ENCODE measurements at places on chromosomes 3 and 15. TPM values are rescaled to one million over a fixed set of nuclear protein-coding genes. Genes with fewer than 3 reads are reported as not detected.

The SLC28A1 gene
- not detected for total RNA-seq

The KBTBD8 gene
- total RNA-seq: 3.7 TPM

The ERICH6 gene
- total RNA-seq: not detected

The CLDN1 gene
- 0.25 TPM for total RNA-seq

The PARP15 gene
- total RNA-seq: 0.28 TPM

The RMDN3 gene
- total RNA-seq: 19.6 TPM

- peak; percentile 13 for DNase-seq
Measured at GRCh38 chr15:62637574-62637897, 405.0 kb upstream of the TPM1 start.

DNA sequence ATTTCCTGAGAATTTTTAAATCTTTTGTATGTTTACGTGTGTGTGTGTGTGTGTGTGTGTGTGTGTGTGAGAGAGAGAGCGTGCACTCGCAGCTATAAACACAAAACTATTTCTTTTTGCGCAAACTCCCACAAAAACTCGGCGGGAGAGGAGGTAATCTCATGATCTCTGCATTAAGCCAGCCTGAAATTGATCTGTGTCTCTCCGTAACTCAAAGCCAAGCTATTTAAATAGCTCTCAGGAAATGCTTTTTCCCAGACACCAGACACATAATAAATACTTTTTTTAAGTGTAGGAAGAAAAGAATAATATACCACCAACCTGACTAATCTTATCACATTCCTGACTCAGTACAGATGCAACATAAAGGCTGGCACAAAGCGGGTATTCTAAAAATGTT is 226.8 kb downstream of the MAGI1 start:
- DNase-seq: peak; percentile 11

- DNase-seq: no peak
Measured at GRCh38 chr3:140086642-140087041, 151.7 kb downstream of the CLSTN2 start.

GRCh38 chr3:86989006-86989405 is 1.9 kb downstream of the VGLL3 start:
- DNase-seq: no peak

DNA sequence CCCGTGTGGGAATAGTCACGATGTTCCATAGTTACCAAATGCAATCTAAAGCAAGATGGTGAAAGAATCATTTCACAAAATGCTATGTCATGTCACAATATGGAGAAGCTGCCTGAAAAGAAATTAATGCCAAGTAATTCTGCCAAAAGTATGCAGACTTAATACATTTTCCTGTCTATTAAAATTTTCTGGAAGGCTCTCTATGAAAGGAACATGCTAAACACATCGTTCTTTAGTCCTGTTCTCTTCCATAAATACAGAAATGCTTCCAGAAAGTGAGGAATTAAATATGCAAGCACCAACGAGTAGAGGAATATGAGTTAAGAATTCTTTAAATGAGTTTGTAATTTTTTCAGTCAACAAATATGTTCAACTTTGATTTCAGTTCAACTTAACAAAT is 266.8 kb upstream of the CRBN start:
- DNase-seq: no peak

DNA sequence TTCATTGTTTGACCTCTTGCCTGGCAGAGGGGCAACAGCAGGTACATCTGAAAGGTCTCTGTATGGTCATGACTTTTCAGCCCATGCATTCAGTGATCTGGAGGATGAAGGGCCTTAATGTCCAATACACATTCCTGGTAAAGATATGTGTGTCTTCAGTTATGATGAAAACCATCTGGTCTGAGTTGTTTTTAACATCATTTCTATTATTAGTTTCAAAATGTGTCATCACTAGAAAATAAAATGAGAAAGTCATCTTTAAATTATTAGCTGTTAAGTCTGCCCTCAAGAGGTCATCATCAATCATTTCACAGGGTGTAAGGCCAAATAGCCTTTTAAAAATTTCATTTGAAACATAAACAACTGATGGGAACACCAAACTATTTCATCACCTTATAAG is 92.1 kb upstream of the PLSCR4 start:
- no peak for DNase-seq

GRCh38 chr15:84785053-84785452 is 32.1 kb upstream of the ALPK3 start:
- DNase-seq: no peak

All from SJCRH30 (cell line).